ENCODE measurements at places on chromosomes 5 and 9. TPM values are rescaled to one million over a fixed set of nuclear protein-coding genes. Genes with fewer than 3 reads are reported as not detected.
A peak's percentile ranks its signal among the peaks of the same experiment; 100 is the strongest.

DNA sequence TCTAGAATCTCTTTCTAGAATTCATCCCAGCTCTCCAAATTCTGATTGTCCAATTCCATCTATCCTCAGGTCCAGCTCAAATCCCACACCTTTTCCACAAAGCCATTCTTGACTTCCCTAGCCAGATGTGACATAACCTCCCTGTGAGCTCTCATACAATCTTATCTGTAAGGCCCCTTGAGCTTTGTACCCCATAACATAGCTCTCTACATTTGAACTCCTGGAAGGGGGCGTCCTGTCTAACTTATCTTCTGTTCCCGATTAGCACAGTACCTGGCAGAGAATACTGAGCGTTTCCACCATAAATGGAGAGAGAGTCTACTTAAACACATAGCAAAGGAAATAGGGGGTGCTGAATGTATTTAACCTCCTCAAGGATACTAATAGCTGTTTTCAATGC, 251.6 kb upstream of the RGMB start:
- no peak overlapping the region for H3K4me3 ChIP-seq
- no peaks in the 10 kb centered on the region for H3K4me1 ChIP-seq
- H3K27me3 ChIP-seq: no peaks in the 10 kb centered on the region
- no peaks in the 10 kb centered on the region for H3K36me3 ChIP-seq

DNA sequence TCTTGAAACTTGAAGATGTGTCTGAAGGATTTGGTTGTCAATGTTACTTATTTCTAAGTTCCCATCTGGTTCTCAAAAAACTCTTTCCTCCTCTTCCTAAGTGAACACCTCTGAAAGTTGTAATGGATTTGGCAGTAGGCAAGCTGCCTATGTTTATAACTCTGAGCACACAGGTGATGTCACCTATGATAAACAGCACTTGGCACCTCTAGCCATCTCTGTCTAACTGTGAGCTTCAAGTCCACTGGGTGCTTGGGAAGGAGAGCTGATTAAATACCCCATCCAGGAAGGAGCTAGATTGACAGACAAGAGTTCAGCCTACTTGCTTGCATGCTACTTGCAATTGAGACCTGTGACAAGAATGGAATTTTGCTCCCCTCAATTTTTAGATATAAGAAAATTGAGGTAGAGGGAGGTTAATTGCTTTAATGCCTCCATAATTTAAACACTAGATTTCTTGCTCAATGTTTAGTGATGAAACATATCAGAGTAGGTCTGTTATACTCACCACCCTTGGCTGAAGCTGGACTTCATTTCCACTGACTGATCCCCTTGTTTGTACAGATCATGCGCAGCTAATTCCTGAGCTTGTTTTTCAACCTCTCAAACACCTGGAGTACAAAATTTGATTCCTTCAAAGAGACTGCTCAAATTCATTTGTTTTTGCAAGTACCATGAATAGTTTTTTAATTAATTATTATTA, 49.9 kb downstream of the PDE4D start:
- no peak overlapping the region for H3K4me3 ChIP-seq
- DNase-seq: no peak
- H3K4me1 ChIP-seq: no peaks in the 10 kb centered on the region
- no peaks in the 10 kb centered on the region for H3K36me3 ChIP-seq

DNA sequence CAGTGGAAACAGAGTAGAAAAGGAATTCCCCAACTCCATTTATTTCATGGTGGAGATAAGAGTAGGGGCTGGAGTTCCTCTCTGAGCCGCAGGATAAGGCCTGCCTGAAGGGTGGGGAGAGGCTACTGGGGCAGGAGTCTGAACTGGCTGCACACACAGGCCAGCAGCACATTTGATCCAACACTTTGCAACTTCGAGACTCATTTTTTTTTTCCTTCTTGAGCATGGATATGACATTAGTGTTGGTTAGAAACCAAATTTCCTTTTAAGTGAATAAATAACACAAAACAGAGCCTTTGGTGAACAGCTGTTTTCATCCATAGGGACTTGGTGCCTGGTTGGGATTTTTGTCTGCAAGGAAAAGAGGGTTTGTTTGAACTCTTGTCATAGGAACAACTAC, 76.6 kb downstream of the RALGPS1 start:
- DNase-seq: no peak
- no peak overlapping the region for H3K27ac ChIP-seq
- H3K4me3 ChIP-seq: no peak overlapping the region
- no peaks in the 10 kb centered on the region for H3K36me3 ChIP-seq

DNA sequence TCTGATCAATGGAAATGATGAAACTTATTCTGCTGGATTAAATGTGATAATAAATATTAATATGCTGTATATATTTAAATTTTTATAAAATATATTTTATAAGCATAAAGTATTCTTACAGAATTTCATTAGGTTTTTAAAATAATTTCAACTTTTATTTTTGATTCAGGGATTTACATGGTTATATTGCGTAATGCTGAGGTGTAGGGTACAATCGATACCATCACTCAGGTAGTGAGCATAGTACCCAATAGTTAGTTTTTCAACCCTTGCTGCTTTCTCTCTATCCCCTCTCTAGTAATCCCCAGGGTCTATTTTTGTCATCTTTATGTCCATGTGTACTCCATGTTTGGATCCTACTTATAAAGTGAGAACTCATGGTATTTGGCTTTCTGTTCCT, 5.7 kb downstream of the TLR4 start:
- no peaks in the 10 kb centered on the region for H3K4me1 ChIP-seq
- no peaks in the 10 kb centered on the region for H3K36me3 ChIP-seq
- no peak overlapping the region for H3K4me3 ChIP-seq
- DNase-seq: no peak
- H3K27me3 ChIP-seq: no peaks in the 10 kb centered on the region

DNA sequence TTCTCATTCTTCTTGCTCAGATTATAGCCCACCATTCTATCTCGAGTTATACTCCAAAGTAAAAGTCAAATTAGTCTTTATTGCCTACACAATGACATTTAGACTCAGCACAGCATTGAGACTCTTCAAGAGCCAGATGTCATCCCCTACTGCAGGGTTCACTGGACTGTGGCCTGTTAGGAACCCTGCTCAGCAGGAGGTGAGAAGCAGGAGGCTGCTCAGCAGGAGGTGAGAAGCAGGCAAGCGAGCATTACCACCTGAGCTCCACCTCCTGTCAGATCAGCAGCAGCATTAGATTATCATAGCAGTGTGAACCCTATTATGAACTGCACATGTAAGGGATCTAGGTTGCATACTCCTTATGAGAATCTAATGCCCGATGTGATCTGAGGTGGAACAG, 12.7 kb upstream of the LIFR start:
- H3K36me3 ChIP-seq: no peaks in the 10 kb centered on the region
- no peak overlapping the region for H3K27ac ChIP-seq
- no peak overlapping the region for H3K4me3 ChIP-seq
- H3K27me3 ChIP-seq: no peaks in the 10 kb centered on the region
- peaks cover 6% of the 10 kb centered on the region for H3K4me1 ChIP-seq

- H3K36me3 ChIP-seq: no peaks in the 10 kb centered on the region
- no peak overlapping the region for H3K4me3 ChIP-seq
- no peaks in the 10 kb centered on the region for H3K4me1 ChIP-seq
Measured at GRCh38 chr5:65062469-65063083, 293.8 kb downstream of the CWC27 start.

- H3K27ac ChIP-seq: no peak overlapping the region
- no peaks in the 10 kb centered on the region for H3K4me1 ChIP-seq
Measured at GRCh38 chr5:58998544-58998943, 415.7 kb downstream of the RAB3C start.

- no peak overlapping the region for H3K27ac ChIP-seq
- H3K36me3 ChIP-seq: peaks cover 2% of the 10 kb centered on the region
- H3K4me3 ChIP-seq: no peak overlapping the region
- no peak for DNase-seq
- no peaks in the 10 kb centered on the region for H3K27me3 ChIP-seq
Measured at GRCh38 chr5:61549530-61549929, 217.5 kb downstream of the ZSWIM6 start.

- H3K36me3 ChIP-seq: no peaks in the 10 kb centered on the region
- no peaks in the 10 kb centered on the region for H3K27me3 ChIP-seq
- DNase-seq: peak; percentile 50
- H3K4me1 ChIP-seq: no peaks in the 10 kb centered on the region
- no peak overlapping the region for H3K27ac ChIP-seq
Measured at GRCh38 chr9:5186416-5187169, 1.2 kb upstream of the INSL6 start.

DNA sequence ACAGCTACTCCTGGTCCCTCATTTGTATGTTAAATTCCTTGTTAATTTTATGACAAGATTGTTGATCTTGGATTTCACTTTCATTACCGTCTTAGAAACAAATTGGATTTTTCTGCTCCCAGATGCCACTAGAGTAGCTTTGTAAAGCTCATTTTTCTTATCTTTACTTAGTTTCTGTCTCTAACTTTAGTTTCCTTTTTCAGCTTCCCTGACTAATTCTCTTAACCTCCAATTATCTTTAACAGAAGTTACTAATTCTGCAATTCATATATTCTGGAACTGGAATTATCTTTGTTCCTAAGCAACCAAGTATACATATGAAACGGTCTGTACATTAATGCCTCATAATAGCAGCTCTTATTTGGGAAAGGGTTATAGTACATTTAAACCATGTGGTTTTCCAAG, 16.7 kb downstream of the ITGA1 start:
- H3K4me3 ChIP-seq: peak overlapping the region; percentile 19
- H3K36me3 ChIP-seq: peaks cover 6% of the 10 kb centered on the region
- peaks cover 16% of the 10 kb centered on the region for H3K4me1 ChIP-seq

GRCh38 chr5:982377-983237, 26.0 kb upstream of the NKD2 start:
- no peaks in the 10 kb centered on the region for H3K36me3 ChIP-seq
- no peak overlapping the region for H3K27ac ChIP-seq
- H3K4me3 ChIP-seq: no peak overlapping the region
- no peak for DNase-seq
- no peaks in the 10 kb centered on the region for H3K27me3 ChIP-seq

DNA sequence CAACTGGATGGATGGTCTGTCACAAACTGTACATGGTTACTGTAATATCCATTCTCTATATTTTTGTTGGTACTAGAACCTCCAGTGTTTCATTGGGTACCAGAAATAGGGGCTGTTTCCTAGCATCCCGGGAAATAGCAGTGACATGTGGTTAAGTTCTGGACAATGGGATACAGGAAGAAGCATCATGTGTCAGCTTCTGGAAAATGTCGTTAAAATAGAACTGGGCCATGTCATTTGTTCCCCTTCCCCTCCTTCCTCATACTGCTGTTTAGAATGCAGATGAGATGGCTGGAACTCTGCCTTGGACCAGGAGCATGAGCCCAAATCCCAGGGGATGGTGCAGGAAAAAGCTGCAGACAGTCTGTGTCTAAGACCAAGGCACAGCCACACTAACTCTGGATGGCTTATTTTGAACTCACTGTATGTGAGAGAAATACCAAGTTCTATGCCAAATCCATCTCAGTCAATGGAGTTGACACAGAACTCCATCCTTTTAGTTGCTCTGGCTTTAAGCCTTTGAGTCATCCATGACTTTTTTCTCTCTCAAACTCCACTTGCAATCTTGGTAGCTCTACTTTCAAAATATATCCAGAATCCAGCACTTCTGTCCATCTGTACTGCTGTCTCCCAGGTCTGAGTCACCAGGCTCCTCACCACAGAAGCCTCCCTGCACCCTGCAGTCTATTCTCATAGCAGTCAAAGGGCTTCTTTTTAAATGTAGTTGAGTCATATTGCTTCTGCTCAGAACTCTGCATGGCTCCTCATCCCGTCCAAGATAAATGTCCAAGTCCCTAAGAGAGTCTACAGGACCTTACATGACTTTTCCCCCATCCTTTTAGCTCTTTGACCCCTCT, 184.2 kb downstream of the NSG2 start:
- H3K4me1 ChIP-seq: no peaks in the 10 kb centered on the region
- H3K36me3 ChIP-seq: no peaks in the 10 kb centered on the region
- DNase-seq: no peak
- H3K4me3 ChIP-seq: no peak overlapping the region
- H3K27me3 ChIP-seq: no peaks in the 10 kb centered on the region

- DNase-seq: peak; percentile 40
- no peak overlapping the region for H3K4me3 ChIP-seq
- H3K27ac ChIP-seq: no peak overlapping the region
- H3K4me1 ChIP-seq: no peaks in the 10 kb centered on the region
- no peaks in the 10 kb centered on the region for H3K36me3 ChIP-seq
Measured at GRCh38 chr5:66518753-66519152, 77.4 kb upstream of the MAST4 start.

Gene INSL4
- not detected for total RNA-seq

Gene HSPB3
- total RNA-seq: not detected

Gene NTNG2
- 2.2 TPM for total RNA-seq

Gene N4BP3
- 5.6 TPM for total RNA-seq

Gene CDHR2
- total RNA-seq: 4.2 TPM

Gene ELOVL7
- total RNA-seq: 22.5 TPM

Gene SLC34A3
- total RNA-seq: 0.13 TPM

Gene SPINK13
- total RNA-seq: 1.6 TPM

Gene IFNA2
- total RNA-seq: not detected

Gene C9orf153
- not detected for total RNA-seq

Gene OR1Q1
- total RNA-seq: not detected

All from kidney (tissue), 22 donors.